ENCODE measurements at places on chromosomes 6 and 20. TPM values are rescaled to one million over a fixed set of nuclear protein-coding genes. Genes with fewer than 3 reads are reported as not detected.

The NFATC2 gene
- 39.8 TPM for total RNA-seq

The CRISP2 gene
- total RNA-seq, result not detected

The SLC35B3 gene
- 12.9 TPM for total RNA-seq

The INSM1 gene
- total RNA-seq, result not detected

The LGSN gene
- total RNA-seq, result 0.11 TPM

The TRIM15 gene
- 0.46 TPM for total RNA-seq

The NR2E1 gene
- not detected for total RNA-seq

The SLC52A3 gene
- total RNA-seq, result not detected

The PM20D2 gene
- total RNA-seq, result 9.5 TPM

- no peak for DNase-seq
These were observed 392.4 kb downstream of the QKI start for GRCh38 chr6:163806755-163807499.

- DNase-seq, result no peak
These were observed 37.2 kb downstream of the SLC22A2 start for GRCh38 chr6:160221423-160221822.

- no peak for DNase-seq
These were observed 283.9 kb downstream of the FOXC1 start for GRCh38 chr6:1893470-1894130.

DNA sequence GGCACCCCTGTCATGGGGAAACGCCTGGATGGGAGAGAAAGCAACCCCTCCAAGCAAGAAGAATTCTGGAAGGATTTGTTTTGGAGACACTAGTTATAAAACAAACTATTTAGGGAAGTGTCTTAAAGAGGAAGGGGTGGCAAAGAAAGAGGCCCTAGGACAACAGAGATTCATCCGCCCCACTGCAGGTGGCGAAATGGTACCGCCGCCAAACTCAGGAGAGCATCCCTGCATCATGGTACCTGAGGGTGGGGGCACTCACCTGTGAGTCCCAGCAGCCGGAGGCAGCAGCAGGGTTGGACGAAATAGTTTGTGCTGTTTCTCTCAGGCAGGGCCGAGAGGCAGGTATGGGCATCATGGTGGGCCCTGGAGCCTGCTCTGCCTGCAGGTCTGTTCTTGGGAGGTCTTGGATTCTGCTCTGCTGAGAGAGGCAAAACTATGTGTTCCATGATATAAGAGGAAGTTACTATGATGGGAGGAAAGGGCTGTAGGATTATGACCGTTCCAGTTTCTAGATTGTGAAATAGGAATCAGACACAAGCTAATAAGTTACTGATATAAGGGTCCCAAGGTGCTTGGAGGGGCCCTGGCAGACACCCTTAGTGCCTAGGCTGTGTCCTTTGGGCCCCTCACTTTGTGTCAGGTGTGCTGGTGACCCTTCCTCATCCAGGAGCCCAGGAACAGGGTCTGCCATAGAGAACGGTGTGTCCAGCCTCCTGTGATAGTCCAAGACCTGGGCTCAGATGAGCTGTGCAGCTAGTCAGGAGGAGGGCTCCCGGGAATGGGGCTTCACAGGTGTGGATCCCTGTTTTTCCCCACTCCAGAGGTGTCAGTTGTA, 20.4 kb downstream of the SIRPD start:
- no peak for DNase-seq

DNA sequence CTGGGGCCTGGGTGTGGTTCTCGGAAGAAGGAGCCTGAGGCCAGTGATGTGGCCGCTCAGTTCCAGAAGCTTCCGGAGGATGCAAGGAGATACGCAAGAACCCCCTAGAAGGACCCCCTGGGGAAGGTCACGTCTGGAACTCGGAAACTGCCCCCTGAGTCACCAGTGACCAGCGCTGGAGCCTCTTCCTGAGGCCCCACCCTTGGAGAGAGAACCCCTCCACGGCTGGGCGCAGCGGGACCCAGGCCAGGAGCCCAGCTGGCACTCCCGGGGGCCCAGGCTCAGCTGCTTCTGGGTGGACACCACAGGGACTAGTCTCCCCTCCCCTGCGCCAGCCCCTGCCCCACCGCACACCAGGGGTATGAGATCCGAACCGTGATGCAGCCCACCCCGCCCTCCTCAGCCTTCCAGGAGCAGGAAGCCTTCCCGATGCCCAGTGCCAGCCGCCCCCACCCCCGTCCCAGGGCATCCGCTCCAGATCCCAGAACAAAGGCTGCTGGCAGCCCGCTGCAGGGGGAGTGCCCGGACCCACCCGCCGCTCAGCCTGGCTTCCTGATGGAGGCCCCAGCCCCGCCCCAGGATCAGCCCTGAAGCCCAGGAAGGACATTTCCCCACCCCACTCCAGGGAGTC, 7.5 kb downstream of the LAMA5 start:
- DNase-seq, result no peak

DNA sequence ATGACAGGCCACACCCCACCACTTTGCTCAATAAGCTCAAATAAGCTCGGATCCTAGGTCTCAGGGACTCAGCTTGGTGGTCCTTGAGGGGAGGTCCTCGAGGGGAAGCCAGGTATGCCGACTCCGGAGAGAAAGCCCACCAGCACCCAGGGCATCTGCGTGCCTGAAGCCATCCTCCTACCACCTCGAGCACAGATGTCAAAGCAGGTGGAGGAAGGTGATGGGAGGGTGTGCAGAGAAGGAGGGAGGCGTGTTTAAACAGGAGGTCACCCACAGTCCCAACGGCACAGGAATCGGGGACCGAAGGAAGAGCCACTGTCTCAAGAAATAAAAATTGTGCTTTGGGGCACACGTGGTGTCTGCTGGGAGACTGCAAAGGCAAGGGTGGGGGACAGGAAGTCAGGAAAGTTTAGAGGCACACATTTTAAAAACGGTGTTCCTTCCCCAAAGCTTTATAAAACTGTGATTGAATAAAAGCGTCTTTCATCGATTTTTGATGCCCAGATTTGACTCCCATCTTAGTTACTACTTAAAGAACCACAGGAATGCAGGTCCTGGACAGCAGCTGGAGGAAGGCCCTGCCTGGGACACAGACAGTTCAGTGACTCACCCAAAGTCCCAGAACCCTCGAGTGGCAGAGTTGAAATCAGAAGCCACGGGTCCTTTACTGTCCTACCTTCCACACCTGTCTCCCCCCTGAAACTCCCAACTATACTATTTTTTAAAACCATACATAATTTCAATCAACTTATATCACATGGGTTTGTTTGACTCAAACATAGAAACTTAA, 221.0 kb upstream of the PDE10A start:
- no peak for DNase-seq

DNA sequence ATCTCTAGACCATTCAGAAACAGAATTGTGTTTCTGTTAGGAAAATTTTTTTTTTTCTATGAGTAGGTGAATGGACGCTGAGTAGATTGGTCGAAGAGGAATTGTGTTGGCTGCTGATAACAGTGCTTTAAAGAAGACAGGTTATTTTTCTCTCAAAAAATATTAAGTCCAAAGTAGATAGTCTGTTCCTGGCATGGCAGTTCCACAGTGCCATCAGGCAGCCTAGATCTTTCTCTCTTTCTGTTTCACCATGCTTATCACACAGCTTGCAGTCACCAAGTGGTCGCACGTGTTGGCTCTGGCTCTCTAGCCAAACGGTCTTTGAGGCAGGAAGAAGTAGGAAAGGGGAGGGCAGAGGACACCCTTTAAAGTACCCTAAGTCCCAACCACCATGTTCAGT, 22.4 kb upstream of the SERINC3 start:
- no peak for DNase-seq

DNA sequence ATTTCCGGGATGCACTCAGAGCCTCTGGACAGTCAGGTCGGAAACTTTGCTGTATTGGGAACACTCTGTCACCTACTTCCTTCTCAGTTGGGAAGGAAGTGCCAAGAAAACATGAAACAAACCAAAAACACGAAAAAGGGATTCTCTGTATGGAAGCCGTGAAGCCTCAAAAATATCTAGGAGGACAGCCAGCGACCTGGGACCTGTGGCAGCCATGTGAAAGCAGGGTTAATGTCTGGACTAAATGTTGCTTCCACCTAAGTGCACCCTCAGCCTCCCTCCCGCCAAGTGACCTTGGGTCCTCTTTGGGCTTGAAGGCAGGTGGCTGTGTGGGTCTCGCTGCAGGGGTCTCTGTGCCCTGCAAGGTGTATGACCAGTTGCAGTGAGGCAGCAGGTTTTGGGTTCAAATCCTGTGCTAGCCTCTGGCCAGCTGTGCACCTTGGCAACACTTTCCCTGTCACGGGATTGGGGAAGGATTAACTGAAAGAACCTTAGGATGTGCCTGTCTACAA, 851 bp downstream of the MAVS start:
- DNase-seq, result no peak

Measured in naive thymus-derived CD4-positive, alpha-beta T cell (primary cell).